RWPE2 (cell line): ENCODE measurements at places on chromosomes 11 and 22.

- DNase-seq: no peak
Measured at GRCh38 chr22:48135592-48135991, 1373.1 kb downstream of the TBC1D22A start.

DNA sequence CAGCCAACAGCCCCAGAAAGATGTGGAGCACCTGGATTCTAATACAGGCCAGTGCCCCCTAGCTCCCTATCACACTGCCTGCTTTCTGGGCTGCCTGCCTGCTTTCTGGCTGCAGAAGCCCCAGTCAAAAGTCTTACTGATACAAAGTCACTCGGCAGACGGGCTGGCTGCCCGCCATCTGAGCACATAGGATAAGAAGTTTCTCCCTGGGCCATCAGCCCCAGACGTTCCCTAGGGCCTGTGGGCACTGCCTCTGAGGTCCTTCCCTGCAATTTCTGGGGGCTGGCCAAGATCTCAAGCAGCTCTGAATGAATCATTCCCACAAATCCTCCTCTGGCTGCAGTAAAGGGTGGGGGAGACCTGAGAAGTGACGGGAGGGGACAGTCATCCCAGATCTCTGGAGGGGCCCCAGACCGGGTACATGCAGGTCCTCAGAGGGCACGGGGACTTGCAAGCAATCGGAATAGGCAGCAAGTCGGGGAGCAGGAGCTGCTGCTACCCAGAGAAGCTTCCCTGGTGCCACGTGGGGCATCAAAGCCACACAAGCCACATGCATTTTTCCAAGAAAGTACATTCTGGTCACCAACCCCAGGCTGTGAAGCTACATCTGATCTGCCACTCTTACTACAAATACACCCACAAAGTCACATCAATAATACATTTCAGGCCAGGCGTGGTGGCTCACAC, 4.7 kb downstream of the TPST2 start:
- DNase-seq: peak; percentile 86

GRCh38 chr22:17444204-17444504, 74.9 kb downstream of the CECR2 start:
- DNase-seq: no peak

DNA sequence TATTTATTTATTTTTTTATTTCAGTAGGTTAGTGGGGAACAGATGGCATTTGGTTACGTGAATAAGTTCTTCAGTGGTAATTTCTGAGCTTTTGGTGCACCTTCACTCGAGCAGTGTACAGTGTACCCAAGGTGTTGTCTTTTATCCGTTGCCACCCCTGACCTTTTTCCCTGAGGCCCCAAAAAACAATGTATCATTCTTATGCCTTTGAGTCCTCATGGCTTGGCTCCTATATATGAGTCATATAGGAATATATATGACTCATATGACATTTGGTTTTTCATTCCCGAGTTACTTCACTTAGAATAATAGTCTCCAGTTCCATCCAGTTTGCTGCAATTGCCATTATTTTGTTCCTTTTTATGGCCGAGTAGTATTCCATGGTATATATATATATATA, 763.9 kb downstream of the NTM start:
- DNase-seq: no peak

- no peak for DNase-seq
Measured at GRCh38 chr11:37442576-37442975, 844.5 kb upstream of the RAG2 start.

- no peak for DNase-seq
Measured at GRCh38 chr22:19110646-19111045, 11.6 kb downstream of the DGCR2 start.

DNA sequence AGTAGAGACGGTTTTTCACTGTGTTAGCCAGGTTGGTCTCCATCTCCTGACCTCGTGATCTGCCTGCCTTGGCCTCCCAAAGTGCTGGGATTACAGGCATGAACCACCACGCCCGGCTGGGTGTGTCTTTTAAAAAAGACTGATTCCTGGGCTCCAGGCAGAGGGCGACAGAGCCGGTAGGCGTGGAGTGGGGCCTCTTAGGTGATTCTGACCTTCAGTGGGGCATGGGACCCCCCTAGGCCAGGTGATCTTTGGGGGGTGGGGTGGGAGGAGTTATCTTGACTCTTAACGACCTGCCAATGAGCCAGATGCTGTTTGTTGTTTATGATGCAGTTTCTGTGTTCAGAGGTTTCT, 12.9 kb upstream of the SORL1-AS1 start:
- DNase-seq: no peak

- DNase-seq: no peak
Measured at GRCh38 chr11:74319139-74319816, 7.8 kb upstream of the P4HA3 start.

GRCh38 chr11:19743622-19744021, 31.0 kb downstream of the NAV2 start:
- DNase-seq: no peak

GRCh38 chr11:129849447-129850130, 33.9 kb downstream of the TMEM45B start:
- DNase-seq: no peak

DNA sequence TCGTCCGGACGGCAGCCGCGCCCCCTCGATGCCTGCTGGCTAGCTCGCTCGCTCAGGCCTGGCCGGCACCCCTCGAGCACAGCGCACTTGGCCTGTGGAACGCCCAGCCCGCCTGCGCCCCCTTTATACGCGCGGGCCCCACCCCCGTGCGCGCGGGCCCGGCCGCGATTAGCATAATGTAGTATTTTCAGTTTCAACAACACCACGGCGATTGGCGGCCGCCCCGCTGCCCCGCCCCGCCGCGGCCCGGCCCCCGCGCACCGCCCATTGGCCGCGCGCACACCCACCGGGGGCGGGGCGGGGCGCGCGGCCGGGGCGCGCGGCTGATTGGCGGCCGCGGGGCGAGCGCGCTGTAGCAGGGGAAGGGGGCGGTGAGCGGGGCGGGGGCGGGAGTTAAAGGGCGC, at the start of gene CDKN1C:
Gene CDKN1C (minus strand): TSS at position 98 of the 404 bp plus-strand sequence. CDS start 319 bp downstream, outside the sequence.
- no peak for DNase-seq

DNA sequence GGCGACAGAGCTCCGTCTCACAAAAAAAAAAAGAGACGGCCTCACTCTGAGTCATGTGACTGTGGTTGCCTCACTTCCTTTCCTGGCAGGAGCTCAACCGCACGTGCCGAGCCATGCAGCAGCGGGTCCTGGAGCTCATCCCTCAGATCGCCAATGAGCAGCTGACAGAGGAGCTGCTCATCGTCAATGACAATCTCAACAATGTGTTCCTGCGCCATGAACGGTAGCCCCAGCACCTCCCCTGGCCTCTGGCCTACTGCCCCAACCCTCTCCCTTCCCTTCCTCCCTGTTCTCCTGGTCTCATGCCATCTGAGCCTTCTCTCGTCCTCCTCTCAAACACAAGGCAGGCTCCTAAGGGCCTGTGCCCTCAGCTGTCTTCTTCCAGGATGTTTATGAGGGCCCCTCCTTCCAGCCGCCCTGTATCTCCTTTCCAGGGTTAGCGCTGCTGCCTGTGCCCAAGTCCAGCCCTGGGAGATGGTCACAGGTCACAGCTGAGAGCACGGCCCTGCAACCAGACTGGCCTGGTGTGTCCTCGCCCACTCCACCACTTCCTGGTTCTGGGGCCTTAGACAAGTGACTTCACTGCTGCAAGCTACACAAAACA, 30.7 kb downstream of the TOM1 start:
- DNase-seq: no peak

GRCh38 chr11:128525411-128526243, 61.7 kb downstream of the ETS1 start:
- no peak for DNase-seq

- DNase-seq: no peak
Measured at GRCh38 chr11:58513747-58514367, 6.0 kb upstream of the OR5B21 start.

DNA sequence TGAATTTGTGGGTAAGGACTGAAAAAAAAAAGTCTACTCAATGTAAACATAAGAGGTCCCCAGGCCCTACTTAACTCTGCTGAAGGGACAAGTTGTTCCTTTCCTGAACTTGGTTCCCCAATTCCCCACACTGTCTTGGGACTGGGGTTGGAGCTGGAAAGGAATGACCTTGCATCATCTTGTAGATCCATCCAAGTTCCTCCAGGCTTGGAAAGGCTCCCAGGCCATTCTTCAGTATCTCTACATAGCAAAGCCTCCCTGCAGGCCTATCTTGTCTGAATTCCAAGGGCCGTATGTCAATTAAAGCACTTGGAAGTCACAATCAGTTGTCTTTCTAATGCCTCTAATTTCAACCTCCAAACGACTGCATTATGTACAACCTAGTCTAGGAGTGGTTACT, 361.2 kb downstream of the TMEM135 start:
- DNase-seq: no peak

DNA sequence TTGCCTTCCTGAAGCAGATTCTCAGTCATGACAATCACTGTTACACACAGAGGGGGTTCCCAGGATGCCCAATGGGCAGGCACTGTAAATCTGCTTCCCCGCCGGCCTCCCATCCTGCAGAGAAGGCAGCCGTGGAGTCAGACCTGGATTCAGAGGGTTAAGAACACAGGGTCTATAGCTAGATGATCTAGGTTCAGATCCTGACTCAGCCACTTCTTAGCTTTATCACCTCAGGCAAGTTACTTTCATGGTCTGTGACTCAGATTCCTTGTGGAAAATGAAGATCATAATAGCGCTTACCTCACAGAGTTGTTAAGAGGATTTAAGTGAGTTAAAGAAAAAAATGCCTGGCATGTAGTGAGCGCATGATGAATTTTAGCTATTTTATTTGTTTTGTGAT, 95.9 kb downstream of the TIMP3 start:
- DNase-seq: no peak

DNA sequence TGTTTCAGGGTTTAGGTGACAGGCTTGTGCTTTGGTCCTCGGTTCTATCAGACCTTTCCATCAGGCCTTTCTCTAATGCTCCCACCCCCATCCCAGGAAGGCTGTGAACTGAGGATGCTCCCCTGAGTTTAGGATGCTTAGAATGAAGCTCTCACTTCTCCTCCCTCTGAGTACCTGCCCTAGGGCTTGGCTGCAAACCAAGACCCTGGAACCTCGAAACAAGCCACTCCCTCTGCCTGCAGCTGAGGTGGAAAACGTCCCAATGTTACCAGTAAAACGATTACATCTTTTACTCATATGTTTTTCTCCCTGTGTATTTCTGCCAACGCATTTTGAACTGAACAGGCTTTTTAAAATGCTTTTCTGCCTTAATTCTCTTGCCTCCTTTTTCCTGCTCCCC, 54.5 kb upstream of the BMAL1 start:
- no peak for DNase-seq

DNA sequence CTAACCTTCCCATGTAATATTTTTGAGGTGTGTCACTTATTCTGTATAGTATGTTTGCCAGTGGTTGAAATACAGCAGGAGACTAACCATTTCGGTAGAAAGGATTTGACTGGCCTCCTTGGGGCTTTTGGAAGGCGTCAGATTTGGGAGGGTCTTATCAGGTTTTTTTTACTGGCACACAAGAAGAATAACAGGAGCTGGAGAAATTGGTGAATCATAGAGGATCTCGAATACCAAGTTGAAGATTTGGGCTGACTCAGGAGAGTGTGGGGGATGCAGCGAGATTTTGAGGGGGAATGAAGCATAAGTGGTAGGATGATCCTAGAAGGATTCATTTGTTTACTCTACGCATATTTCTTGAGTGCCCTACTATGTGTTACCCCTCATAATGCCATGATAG, 200.5 kb downstream of the DDX10 start:
- no peak for DNase-seq

- DNase-seq: no peak
Measured at GRCh38 chr11:121544956-121545355, 92.2 kb upstream of the SORL1-AS1 start.

DNA sequence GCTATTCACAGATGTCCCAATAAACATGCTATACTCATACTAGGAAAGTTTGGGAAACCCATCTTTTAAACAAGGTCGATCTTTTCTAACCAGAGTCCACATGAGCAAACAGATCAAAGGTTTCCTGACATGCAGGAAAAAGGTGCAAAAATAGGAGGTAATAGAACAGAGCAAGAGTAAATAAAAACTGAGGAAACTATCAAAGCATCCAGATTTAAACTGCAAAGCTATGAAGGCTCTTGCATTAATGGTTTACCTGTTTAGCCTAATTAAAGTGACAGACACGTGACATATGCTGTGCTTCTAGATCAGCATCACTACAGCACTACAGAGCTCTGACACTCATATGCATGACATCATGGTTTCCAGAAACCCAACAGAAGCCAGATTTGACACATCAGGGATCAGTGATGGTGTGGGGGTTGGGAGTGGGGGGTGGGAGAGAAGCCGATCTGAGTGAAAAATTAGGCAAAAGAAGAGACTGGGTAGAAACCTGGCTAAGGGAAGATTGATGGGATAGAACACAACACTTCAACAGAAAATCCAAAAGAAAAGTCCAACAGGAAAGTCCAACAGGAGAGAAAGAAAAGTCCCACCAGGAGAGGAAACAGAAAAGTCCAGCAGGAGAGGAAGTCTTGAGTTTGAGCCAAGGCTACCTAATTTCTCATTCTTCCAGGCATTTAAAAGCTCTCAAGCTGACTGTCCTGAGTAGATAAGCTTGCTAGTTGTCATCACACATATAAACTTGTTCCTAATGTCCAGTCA, 262.3 kb downstream of the SOX6 start:
- no peak for DNase-seq

GRCh38 chr11:4181782-4182721, 87.5 kb downstream of the RRM1 start:
- no peak for DNase-seq

GRCh38 chr22:21102659-21103267, 57.0 kb downstream of the LRRC74B start:
- DNase-seq: no peak

GRCh38 chr22:41770715-41771468, 29.6 kb upstream of the CCDC134 start:
- DNase-seq: no peak

DNA sequence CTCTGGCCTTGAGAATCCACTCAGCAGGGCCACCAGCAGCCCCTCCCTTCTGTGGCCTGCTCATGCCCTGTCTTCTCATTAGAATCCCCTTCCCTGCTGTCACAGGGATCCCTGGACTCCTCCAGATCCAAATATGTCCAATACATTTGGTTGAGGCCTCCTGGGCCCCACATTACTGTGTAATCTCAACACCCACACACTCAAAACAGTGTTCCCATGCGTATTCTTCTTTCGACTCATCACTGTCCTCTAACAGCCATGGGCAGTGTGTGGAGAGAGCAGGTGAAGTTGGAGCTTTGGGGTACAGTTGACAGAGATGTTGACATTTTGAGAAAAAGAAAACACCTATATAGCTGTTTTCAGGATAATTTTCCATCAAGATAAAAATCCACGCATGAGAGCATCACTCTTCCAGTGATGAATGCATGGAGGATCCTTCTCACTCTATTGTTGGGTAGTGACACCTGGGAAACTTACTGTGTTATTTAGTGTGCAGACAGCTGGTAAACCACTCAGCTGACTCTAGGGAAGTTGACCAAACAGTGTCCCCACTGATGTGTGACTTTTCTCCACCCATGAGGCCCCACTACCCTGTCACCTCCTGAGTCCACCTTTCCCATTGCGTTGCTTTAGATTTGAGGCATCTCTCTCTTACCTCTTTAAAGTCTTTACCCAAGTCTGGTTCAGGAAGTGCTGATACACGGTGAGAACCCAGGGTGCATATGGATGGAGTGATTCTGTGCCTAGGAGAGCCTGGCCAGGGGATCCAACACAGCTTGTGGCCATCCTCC, 28.7 kb upstream of the VPREB1 start:
- no peak for DNase-seq

- DNase-seq: peak; percentile 87
Measured at GRCh38 chr22:41682033-41682807, 6.4 kb downstream of the SNU13 start.

- DNase-seq: no peak
Measured at GRCh38 chr11:99693941-99694492, 673.3 kb downstream of the CNTN5 start.

GRCh38 chr22:45831394-45831793, 145.6 kb downstream of the WNT7B start:
- DNase-seq: no peak
